ENCODE measurements at places on chromosomes 12 and 14.

DNA sequence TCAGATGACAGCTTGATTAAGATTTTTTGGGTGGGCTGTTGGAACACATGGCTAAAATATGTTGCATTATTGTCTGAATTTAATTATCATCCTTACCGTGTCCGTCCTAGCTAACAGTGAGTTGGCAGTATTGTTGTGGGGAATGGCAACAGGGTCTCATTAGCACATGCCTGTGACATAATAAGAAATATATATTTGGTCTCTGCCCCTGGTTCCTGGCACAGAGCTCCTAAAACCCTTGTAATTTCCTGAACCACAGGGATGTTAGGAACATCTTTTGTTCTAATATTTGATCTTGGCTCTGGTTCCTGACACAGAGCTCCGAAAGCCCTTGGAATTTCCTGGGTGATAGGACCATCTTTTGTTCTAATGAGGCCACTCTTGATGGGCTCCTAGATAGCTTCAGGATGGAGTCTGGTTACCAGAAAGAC lies 76.0 kb downstream of the SYNE2 start:
- DNase-seq: no peak

- DNase-seq: no peak
Measured at GRCh38 chr14:89765346-89765745, 189.2 kb downstream of the EFCAB11 start.

DNA sequence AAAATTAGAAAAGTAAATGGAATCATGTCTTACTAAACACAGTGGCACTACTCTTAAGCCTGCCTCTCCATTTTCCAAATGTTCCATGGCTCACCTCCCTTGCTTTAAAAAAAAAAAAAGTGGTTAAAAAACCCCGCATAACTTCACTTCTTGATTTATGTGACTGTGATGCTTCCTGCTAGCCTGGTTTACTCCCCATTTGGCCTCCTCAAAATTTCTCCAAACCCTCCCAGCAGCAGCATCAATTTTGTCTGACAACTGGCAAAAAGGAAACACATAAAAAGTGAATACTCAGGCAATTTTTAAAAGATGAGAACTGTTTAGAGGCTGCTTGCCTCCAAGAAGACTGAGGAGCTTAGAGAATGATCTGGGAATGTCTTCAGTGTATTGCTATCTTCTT lies 17.8 kb upstream of the EGLN3 start:
- DNase-seq: no peak

DNA sequence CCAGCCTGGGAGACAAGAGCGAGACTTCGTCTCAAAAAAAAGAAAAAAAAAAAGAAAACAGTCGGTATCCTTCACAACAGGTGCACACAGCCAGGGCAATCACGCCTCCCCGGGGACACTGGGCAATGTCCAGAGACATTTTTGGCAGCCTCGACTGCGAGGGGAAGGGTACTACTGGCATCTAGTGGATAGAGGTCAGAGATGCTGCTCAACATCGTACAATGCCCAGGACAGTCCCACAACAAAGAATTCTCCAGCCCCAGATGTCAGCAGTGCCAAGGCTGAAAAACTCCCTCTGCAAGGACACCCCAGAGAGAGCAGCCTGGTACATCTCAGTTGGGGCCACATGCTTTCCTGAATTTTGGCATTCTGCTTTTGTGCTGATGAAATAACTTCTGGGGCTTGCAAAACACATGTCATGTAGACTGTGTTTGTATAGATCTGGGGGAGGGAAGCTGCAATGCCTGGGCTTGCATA lies 21.5 kb downstream of the ALDH2 start:
- DNase-seq: no peak

DNA sequence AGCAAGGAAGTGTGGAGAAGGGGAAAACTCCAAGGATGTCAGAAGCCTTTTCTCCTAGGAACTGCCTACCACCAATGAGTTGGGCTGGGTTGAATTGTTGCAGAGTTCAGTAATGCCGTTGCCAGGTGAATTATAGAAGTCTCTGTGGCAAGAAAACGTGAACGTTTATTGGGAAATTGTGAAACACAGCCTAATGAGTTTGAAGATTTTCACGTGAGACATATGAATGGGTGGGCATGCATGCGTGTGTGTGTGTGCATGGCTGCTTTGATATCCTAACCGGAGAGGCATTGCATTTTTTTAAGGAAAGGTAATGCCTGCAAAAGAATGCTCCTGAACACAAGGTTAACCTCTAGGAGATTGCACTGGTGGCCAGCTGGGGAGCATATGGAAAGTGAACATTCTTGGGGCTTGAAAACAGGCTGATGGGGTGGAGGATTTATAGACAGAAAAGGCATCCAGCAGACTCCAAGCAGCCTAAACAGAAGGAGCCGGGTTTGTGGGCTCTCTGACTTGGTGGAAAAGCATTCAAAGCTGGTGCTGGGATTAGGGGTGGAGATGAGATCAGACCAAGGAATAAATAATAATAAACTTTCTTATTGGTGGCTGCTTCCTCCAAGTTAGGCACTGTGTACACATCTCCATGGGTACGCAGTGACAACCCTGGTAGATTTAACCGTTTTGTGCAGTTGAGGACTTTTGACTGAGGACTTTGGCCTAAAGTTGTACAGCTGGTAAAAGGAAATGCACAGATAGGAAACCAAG lies 67.8 kb downstream of the NTF3 start:
- no peak for DNase-seq
